ENCODE measurements at places on chromosomes 11 and 22. TPM values are rescaled to one million over a fixed set of nuclear protein-coding genes. Genes with fewer than 3 reads are reported as not detected.

The CCDC34 gene
- 5.5 TPM for total RNA-seq

The CHRNA10 gene
- 1.1 TPM for total RNA-seq

The MOGAT2 gene
- total RNA-seq: not detected

The SLC6A5 gene
- total RNA-seq: not detected

The TUB gene
- total RNA-seq: 0.14 TPM

The OR52I1 gene
- not detected for total RNA-seq

The GRAP2 gene
- total RNA-seq: 40.4 TPM

DNA sequence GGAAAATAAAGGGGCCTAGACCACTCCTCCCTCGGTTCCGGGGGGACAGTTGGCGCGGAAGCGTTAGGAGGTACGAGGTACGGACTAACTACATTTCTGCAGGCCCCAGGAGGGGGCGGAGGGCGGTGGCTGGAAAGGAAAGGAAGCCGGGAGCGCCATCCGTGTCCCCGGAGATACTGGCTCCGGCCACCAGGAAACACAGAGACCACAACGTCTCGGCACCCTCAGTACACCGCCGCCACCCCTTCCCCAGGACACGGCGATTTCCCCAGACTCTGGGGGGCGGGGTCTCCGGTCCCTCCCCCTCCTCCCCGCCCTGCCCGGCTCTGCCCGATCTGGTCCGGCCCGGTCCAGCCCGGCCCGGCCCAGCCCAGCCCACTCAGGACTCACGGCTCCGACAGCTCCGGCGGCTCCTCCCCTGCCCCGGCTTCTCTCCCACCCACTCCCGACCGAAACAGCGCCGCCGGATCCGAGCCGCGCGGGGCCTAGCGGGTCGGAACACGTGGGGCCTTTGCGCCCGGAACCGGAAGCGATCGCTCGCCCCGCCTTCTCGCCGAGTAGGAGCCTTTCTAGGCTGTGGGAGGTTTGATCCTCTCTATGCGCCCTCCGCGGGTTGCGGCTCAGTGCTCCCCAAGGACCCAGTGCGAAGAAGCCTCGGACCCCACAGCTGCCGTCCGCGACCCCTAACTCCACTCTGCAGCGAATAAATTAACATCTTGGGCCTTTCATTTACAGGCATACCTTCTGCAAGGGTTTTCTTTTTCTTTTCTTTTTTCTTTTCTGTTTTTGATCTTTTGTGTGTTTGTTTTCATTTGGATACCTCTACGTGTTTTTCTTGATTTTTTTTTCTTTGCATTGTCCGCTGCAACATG, at the start of gene ZNF202:
TSS of gene ZNF202 (minus strand) at position 502 of the 872 bp plus-strand sequence. CDS start 10,772 bp downstream, outside the sequence.
- peak; percentile 89 for DNase-seq

GRCh38 chr11:61021661-61022212, 50.3 kb downstream of the CD6 start:
- DNase-seq: peak; percentile 90

GRCh38 chr11:118207079-118207478, 17.7 kb downstream of the JAML start:
- DNase-seq: no peak

DNA sequence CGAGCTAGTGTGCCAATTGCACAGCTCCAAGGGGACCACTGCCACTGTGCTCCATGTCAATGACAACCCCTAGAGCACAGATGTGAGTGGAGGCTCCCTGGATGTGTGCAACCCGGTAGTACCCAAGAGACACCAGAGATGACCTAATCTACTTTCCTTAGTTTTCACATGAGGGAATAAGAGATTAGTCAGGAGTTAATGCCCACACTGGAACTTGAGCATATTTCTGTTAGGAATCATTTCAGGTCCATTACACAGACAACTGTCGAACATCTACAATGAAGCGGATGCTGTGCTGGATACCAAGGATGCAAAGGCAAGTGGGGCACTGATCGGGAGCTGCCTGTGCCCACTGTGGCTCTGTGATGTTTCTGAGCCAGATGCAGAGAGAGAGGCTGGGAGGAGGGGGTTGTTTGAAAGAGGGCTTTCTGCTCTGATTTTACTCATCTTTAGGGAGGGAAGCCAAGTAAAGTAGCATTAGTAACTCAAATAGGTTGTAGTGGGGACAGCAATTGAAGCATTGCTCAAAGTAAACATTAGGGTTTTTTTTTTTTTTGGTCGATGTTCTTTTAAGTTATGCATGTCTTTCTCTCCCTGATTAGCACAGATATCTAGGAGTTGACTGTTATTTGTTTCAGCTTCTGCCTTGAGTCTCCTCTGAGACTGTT, 82.5 kb upstream of the SORL1-AS1 start:
- no peak for DNase-seq

DNA sequence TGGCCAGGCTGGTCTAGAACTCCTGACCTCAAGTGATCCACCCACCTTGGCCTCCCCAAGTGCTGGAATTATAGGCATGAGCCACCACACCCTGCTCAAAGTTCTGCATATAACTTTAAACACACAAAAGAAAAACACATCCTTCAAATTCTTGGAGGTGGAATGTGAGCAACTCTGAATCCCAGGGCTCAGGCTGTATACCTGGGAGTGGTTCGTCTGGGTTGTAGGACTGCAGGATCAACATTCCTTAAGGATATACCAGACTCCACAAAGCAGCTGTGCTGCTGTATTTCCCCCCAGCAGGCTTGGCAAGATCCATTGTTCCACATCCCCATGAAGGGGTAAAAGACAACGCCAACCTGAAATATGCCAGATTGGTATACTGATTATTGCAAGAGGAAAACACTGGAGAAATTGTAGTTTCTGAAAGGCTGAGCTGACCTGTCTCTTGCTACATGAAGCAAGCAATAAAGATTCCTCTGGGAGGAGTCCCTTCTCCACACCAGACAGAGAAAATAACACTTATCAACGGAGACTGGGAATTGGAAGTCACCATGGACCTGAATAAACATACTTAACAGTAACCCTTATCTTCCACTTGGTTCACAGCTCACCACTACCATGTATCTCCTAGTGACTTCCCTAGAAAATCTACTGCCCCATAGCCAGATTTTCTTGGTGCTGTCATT, 12.2 kb upstream of the RPS3 start:
- no peak for DNase-seq

DNA sequence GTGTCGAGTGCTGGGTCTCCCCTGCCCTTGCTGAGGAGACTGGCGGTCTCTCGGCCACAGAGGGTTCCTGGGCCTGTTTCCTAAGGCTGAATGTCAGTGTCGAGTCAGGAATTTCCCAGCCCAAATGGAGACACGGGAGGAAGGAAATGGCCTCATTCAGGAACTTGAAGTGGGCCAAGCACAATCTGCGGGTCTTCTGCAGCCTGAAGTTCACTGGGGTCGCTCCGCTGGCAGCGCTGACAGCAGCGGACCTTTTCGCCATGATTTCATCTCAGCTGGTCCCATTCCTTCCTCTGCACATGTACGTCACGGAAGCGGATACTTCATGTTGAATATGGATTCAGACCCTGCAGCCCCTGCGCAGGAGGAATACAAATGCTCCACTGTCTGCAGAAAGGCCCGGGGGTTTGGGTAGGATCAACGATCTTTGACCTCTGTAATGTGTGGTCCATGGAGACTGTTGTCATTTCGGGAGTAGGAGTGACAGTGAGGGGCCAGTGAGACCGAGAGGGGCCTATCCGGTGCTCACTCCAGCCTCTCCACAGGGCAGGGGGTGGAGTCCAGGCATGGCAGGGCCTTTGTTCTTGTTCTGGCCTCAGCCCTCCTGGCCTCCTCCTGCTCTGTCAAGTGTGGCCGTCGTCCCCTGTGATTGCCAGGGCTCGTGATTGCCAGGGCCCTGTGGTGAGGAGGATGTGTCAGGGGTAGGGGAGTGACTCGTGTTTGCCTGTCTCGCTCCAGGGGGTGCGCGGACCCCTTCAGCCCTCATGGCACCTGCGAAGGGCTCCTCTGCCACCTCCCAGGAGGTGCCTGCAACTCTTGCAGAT, 402.3 kb downstream of the TBC1D22A start:
- DNase-seq: no peak

DNA sequence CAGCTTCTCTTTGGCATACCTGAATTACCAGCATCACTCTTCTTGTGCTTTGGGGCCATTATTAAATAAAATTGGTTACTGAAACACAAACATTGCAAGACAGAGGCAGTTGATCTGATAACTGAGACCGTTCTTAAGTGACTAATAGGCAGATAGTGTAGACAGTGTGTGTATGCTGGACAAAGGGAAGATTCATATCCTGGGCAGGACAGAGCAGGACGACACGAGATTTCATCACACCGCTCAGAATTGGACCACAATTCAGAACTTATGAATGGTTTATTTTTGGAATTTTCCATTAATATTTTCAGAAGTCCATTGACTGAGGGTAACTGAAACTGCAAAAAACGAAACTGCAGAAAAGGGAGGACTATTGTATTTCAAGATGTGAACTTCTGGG, 68.6 kb downstream of the LDLRAD3 start:
- no peak for DNase-seq

- no peak for DNase-seq
These were observed 6.7 kb downstream of the PAMR1 start for GRCh38 chr11:35518766-35519165.

GRCh38 chr11:12272821-12273617, 104.4 kb upstream of the PARVA start:
- DNase-seq: no peak

- DNase-seq: peak; percentile 49
These were observed at the start of gene TCIRG1 for GRCh38 chr11:68038718-68039525. Gene TCIRG1, plus strand, starts transcription at chr11:68039025. Its CDS starts 2,247 bp downstream, at chr11:68041272.

GRCh38 chr11:120719348-120719747, 207.8 kb downstream of the GRIK4 start:
- no peak for DNase-seq

DNA sequence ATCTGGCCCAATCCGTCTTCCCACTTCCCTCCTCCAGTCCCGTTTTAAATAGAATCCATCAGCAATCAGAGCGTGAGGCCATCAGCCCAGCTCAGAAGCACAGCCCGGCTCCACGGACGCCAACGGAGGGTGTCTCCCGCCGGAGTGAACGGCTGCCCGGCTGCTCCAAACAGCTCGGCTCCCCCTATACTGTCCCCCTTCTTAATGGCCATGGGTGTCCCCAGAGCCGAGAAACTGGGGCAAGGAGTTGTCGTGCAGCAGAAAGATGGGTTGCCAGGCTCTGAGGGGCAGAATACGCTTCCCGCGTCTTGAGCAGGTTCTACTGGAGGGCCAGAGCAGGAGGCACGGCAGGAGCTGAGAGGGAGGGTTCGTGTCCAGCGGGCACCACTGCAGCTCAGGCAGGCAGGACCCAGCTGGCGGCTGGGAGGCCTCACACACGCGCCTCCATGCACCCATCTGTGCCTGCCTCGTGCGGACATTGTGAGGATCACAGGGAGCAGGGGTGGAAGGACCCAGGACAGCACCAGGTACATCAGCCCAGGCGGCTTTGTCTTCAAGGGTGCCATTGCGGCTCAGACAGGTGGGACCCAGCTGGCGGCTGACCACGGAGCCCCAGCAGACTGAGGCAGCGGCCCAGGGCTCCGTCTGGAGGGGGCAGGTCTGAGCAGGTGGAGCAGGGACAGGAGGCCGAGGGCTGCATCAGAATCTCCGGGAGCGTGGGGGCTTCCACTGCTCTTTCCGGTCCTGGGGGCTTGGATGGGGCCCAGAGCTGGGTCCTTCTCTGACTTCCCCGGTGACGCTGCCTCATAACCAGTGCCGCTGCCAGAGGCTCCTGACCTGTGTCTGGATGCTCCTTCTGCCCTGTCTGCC, 882.7 kb downstream of the BRD1 start:
- no peak for DNase-seq

DNA sequence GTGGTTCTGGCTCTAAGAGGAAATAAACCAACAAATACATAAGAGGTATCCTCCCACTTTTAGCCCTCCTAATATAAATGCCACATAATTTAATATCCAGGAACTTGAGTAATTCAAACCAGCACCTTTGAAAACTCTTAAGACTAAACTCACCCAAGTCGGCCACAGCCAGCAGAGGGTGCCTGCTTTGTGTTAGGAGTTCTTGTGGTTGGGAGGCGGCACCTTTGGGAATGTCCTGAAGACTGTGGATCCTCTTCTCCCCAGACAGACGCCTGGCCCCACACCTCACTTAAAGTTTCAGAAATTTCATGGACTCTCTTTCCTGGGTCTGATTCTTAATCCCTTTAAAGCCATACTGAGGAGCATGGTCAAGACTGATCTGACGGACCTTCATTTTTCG, 169.0 kb downstream of the TBC1D22A start:
- DNase-seq: no peak

GRCh38 chr22:29348956-29349355, 33.5 kb upstream of the RASL10A start:
- DNase-seq: no peak

- no peak for DNase-seq
These were observed 50.7 kb downstream of the MICAL2 start for GRCh38 chr11:12161137-12161536.

DNA sequence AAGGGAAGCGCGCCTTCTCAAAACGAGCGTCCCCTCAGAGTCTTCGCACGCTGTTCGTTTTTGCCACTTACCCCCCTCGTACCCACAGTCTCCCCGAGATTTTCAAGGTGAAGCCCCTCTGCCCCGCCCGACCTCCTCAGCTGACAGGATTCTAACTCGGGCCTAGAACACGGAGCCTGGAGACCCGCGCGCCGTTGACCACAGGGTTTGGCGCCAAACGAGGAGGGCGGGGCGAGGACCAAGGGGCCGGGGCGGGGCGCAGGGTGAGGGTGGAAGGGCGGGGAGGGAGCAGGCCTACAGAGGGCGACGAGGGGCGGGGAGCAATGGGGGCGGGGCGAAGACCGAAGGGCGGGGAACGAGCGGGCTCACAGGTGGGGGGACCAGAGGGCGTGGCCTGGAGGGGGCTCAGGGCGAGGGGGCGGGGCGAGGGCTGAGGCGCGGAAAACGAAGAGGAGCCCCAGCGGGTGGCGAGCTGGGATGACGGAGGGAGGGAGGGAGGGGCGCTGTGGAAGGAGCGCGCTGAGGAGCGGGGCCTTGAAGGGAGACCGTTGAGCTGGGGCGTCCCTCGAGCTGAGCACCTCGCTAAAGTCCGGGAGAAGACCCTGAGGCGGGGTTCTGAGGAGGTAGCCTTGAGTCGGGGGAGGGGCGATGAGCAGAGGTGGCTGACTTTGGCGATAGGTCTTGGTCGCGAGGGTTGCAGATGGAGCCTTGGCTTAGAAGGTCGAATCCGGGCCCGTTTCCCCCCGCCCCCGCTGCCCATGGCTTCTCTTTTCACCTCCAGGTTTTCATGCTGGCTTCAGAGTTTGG, at the start of gene DMC1:
TSS of gene DMC1 (minus strand) at position 212 of the 807 bp plus-strand sequence. CDS start 1,927 bp downstream, outside the sequence.
- peak; percentile 98 for DNase-seq

DNA sequence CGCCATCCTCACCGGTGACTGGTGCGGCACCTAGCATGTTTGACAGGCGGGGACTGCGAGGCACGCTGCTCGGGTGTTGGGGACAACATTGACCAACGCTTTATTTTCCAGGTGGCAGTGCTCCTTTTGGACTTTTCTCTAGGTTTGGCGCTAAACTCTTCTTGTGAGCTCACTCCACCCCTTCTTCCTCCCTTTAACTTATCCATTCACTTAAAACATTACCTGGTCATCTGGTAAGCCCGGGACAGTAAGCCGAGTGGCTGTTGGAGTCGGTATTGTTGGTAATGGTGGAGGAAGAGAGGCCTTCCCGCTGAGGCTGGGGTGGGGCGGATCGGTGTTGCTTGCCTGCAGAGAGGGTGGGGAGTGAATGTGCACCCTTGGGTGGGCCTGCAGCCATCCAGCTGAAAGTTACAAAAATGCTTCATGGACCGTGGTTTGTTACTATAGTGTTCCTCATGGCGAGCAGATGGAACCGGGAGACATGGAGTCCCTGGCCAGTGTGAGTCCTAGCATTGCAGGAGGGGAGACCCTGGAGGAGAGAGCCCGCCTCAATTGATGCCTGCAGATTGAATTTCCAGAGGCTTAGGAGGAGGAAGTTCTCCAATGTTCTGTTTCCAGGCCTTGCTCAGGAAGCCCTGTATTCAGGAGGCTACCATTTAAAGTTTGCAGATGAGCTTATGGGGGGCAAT, 1.1 kb downstream of the NEAT1 start:
- DNase-seq: peak; percentile 32

- DNase-seq: no peak
These were observed 41.0 kb downstream of the FDX1 start for GRCh38 chr11:110470716-110471115.
